ENCODE measurements at places on chromosomes 3 and 15.

GRCh38 chr3:14522129-14522691 is 17.9 kb downstream of the GRIP2 start:
- DNase-seq, result no peak

DNA sequence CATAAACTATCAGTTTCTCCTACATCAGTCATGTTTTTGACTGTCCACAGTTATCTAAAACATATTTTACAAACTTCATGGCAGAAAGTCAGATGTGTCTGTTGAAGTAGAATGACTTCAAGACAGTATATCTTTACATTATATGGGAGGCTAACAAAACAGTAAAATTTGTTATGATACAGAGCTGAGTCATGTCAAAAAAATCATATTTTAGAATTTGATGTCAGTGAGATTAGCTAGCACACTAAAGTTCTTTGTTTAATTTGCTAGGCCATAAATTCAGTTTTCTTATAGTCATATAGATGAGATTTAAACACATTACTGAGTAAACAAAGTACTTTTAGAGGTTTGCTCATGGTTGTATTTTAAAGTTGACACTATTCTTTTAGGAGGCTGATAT is 80.3 kb upstream of the IGSF10 start:
- no peak for DNase-seq

DNA sequence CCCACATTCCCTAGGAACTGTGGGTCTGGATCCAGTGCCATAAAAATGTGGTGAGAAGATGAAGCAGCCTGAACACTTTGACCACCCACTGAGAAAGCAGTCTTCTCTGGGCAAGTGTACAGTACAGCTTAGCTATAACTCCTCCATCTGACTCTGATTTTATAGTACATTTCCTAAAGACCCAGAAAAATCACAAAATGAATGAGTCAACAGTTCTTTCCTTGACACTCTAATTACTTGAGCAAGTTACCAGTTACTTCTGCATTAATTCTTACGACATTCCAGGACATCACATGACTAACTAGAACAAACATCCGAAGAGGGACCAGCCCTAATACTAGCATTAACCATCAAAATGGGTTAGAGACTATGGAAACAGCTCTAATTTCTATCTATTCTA is 148.1 kb upstream of the PEX5L start:
- DNase-seq, result no peak

DNA sequence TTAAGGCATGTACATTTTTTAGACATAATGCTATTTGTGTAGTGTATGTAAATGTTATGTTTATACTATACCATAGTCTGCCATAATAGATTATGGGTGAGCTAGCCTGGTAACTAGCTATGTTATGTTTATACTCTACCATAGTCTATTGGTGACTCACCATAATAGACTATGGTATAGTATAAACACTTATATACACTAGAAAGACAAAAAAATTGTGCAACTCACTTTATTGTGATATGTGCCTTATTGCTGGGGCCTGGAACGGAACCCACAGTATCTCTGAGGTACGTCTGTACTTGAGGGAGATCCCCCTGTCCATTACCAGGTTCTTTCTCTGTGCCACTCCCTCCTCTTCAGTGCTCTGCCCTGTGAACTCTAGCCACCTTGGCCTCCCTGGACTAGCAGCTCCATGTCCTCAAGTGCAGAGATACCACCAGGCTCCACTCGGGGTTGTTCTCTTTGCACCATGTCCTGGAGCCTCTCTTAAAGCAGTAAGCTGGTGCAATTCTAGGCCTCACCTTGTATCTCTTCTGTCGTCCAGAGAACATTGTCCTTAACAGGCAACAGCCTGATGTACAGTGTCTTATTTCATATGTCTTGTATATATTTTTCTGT is 60.8 kb upstream of the PXYLP1 start:
- no peak for DNase-seq

DNA sequence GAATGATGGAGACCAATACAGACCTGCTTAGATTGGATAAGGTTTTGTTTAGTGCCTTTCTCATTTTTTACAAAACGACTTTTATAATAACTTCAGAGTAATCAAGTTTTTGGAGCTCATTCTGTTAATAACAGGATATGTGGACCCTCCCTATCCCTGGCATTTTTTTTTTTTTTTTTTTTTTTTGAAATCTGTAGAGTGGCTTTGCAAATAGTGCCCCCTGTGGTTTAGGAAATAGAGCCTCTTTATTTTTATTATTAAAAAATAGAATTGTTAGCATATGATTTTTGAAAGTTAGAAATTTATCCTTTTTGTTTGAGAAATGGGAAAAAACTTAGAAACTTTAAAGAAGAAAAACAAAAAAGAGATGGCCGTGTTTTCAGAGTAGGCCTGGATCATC is 11.4 kb downstream of the SKIL start:
- DNase-seq, result no peak

DNA sequence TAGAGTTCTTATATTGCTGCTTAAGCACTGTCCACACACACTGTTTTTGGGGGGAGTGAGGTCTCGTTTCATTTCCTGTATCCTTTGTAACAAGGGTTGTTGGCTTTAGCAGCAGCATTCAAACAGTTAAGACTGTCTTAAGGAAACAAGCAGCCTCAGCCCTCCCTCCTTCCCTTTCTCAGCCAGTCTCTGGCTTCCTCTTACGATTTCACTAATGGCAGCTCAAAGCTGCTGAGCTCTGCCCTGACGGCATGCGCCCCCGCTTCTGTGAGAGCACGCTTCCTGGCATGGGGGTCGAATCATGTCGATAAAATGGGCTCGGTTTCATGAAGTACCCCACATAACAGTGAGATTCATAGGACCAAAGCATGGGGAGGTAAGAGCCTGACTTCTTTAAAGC is 105.0 kb downstream of the KLHL25 start:
- DNase-seq, result no peak

- no peak for DNase-seq
Measured at GRCh38 chr3:161393803-161394202, 22.5 kb upstream of the SPTSSB start.

Measured in DMS 273 treated with DMSO at 0.1 percent for 48 hours (cell line).